ENCODE measurements at places on chromosomes 3 and 15.

- no peak for DNase-seq
Measured at GRCh38 chr3:76514836-76515235, 525.1 kb upstream of the ROBO2 start.

- DNase-seq = no peak
Measured at GRCh38 chr15:84821501-84822021, 4.4 kb downstream of the ALPK3 start.

GRCh38 chr3:43180027-43180426 lies 74.1 kb upstream of the POMGNT2 start:
- no peak for DNase-seq

- no peak for DNase-seq
Measured at GRCh38 chr3:34782871-34783270, 856.5 kb upstream of the ARPP21 start.

GRCh38 chr3:179745716-179746115 lies 92.9 kb downstream of the USP13 start:
- no peak for DNase-seq

DNA sequence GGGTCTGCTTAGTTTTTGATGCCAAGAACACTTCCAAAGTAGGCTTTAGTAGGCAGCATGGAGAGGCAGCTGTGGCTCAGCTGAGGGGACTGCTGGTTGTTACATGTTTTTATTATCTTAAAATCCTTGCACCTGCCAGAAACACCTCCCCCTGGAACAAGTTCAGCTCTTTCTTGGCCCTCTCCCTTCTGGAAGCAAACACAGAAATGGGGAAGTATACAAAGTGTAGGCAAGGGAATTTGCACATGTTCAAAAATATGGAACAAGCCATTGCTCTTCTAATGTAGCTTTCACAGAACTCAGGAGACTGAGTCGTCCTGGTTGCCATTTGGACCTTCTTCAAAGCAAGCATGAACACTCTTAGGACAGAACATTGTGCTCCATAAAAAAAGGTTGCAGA lies 169.1 kb upstream of the SEMA6D start:
- DNase-seq = no peak

DNA sequence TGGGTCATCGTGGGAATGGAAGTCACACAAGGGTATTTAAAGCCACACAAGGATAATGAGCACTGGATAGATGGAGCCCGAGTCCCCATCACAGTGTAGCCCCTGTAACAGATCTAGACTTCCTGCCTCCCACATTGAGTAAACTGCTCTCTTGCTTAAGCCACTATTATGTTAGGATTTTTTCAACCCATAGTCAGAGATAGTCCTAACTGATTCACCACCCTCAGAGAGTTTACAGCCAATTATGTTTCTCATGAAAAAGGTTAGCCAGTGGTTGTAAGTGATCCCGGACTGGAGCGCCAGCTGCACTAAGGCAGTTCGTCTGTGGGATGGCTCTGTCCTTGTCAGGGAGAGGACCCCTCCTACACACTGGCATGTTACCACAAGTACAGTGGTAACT lies 77.0 kb downstream of the KLF13 start:
- no peak for DNase-seq

- DNase-seq = no peak
Measured at GRCh38 chr3:10420745-10421475, 84.5 kb downstream of the ATP2B2 start.

DNA sequence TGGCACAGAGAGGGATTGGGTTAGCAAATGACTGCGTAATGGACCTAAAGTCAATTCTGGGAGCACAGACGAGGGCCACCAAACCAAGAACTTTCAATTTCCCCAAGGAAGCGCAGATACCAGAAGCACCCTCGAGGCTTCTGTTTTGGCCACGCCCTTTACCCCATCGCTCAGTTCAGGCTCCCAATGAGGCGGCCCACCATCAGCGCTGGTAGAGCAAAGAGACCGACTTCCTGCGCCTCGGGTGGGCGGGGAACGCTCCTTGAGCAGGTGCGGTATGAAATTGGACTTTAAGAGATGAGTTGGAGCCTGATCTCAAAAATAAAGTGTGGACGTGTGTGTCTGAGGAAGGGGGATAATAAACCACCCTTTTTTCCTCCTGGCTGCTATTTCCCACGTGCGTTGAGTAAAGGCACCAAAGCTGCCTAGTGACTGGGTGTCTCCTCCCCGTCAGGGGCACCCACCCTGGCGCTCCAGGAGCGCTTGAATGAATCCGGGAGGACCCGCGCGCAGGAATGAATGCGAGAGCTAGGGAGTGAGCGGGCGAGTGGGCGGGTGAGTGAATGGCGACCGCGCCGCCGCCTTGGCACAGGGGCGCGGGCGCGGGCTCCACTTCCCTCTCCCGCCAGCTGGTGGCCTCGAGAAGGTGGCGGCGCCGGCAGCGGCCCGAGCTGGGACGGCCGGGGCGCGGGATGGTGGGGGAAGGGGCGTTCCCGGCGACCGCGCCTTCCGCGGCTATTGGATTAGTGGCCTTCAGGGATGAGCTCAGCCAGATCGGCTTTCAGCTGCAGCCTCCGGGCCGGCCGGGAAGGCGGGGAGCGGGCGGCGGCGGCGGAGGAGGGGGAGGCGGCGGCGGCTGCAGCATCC lies at the start of gene SPSB4:
Gene SPSB4, plus strand, starts transcription at position 772 of the 867 bp plus-strand sequence. CDS start 14,758 bp downstream, outside the sequence.
- peak; percentile 54 for DNase-seq

DNA sequence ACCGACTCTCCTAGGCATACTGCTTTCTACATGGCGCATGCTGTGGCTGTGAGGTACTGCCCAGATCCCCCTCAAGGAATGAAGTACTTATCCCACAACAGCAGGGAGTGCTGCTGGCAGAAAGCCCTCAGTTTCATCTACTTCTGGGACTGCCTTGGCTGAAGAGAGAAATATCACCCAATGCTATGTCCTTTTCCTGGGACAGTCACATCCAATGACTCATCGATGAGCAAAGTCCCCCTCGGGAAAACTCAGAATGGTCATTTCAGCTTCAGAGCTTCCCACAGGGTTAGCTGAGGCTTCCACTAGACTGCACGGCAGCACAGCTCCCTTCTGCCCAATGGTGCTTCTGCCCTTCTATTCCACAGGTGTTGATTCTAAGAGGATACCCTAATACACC lies 3.6 kb upstream of the NMD3 start:
- no peak for DNase-seq

- no peak for DNase-seq
Measured at GRCh38 chr15:61893146-61893545, 167.1 kb downstream of the VPS13C start.

GRCh38 chr3:129101370-129102138 lies 20.1 kb downstream of the RAB43 start:
- no peak for DNase-seq

DNA sequence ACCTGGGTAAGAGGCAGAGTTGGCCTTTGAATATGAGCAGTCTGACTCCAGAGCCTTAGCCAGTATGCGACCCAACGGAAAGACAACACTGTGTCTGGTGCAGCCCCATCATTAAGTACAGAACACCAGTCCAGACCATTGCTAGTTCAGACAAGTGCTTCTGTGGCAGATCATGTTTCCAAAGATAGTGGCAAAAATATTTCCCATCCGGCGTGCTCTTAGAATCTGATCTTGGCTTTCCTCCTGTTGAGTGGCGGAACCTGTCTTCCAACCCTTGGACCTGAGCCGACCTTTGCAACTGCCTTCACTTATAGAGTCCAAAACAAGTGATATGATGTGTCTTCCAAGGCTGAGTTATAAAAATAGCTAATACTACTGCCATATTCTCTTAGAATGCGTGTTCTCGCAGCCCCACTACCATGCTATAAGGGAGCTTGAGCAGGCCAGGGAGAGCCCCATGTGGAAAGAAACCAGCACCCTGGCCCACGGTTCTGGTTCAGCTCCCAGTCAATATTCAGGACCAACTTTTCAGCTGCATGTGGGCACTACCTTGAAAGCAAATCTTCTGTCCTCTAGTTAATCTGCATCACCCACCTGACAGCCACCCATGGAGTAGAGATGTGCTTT lies 322.4 kb upstream of the SLCO3A1 start:
- DNase-seq = no peak

DNA sequence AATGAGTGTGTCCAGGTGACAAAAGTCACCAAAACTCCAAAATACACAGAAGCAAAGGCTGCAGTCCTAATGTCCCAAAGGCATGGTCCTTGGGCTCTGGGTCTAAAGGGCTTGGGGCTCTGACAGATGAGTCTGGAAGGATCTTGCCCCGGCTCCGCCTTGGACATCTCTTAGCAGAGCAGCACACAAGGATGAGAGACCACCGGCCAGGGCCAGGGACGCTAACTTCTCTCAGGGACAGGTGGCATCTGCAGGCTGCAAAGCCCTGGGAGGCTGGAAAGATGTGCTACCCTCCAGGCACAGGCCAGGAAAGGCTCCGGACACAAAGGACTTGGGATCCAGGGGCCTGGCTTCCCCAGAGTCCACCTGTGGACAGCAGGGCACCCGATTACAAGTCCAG lies 14.1 kb upstream of the SHISA5 start:
- DNase-seq = no peak

DNA sequence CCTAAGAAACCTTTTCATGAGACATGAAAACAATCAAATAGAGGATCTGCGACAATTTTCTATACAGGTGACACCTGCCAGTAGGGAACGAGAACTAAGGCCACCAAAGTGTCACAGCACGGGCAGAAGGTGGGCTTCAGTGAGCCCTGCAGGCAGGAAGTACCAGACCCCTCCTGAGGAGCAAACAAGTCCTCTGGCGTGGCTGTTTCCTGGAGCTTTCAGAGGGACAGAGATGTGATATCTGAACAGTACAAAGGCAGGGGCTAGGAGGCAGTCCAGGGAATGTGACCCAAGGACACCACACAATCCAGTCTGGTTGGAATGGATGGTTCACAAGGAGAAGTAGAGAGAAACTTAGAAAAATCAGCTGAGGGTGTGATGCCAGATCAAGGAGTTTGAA lies 16.8 kb downstream of the POMGNT2 start:
- DNase-seq = no peak

GRCh38 chr3:184872200-184872599 lies 60.2 kb downstream of the VPS8 start:
- no peak for DNase-seq

DNA sequence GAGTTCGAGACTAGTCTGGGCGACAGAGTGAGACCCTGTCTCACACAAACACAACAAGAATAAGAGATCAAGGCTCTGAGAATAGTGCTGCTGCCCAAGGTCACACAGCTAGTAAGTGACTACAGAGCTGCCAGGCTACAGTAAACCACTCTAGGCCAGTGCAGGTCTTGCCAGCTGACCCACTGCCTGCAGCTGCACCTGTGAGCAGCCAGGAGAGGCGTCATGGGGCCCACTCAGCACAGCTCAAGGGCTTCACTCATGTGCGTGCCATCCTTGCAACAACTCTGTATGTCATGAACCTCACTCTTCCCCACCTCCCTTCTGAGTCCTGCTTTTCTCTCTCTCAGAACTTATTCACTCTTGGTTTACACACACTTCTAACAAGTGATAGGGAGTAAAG lies 176.7 kb downstream of the SMAD6 start:
- DNase-seq = no peak

- DNase-seq = no peak
Measured at GRCh38 chr3:33315826-33316225, 38.6 kb downstream of the FBXL2 start.

DNA sequence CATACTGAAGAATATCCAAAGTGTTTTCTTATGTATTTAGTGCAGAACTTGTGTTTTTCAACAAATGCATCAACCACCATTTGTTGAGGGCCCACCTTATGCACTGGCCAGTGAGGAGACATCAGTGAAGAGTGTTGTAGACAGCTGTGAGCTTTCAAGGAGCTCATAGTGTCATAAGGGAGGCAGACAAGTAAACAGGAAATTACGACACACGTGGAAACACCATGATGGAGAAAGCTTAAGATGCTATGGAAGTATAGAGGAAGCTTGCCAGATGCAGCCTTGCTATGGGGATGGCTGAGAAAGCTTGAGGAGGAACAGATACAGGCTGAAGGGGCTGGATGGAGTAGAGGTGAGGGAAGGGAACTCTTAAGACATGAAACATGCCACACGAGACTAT lies 50.8 kb upstream of the PSMD6 start:
- DNase-seq = no peak

- DNase-seq = no peak
Measured at GRCh38 chr3:58411036-58411435, 22.6 kb downstream of the PDHB start.

DNA sequence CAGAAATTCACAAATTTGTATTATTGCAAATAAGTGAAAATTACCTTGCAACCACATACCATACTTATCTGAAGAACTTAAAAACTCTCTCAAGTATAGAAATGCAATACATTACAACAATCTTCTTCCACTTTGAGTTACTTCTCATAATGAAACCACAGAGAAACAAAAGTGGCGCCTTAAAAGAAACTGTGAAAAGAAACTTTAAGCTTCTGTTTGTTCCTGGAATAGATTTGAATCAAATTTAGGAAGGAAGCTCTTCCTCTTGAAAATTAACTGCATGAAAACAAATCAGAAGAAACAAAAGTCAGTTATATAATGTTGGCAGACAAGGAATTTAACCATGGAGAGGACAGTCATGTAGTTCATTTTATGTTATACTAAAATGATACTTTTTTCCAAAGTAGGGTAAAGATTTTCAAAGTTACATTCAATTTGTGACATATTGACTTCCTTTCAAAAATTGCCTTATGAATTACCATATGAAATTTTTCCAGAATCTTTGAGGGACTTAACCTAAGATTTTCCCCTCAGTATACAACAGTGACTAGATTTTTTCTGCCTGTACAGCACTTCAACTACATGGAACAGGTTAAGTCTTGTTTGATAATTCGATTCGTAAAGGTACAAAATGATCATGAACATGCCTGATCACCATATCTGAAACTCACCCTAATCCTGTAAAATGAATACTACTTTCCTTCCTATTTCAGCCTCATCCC lies 57.6 kb upstream of the TNFSF10 start:
- no peak for DNase-seq

GRCh38 chr15:100740138-100740537 lies 137.7 kb downstream of the ASB7 start:
- no peak for DNase-seq

DNA sequence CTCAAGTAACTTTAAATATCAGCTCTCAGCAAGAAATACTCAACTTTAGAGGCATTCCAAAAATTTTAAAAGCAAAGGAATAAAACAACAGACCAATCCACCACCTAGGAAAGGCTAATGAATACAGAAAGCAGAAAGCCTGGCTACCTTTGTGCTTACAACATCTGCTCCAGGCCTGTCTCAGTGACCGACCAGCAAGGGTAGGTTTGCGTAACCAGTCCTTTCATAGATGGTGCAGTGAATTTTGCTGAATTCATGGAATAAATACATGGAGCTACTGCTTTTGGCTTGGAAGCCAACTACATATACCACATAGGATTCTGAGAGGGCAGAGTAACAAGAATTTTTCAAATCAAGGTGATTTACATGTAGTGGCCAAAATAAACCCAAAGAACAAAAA lies 27.2 kb downstream of the ETV5 start:
- DNase-seq = no peak

All from activated naive CD8-positive, alpha-beta T cell treated with anti-CD3 and anti-CD28 coated beads, Interleukin-2, amount 10 ng/mL, durations not matched to agents 7 days and 5 days (primary cell).